ENCODE measurements at places on chromosomes 1 and 21. TPM values are rescaled to one million over a fixed set of nuclear protein-coding genes. Genes with fewer than 3 reads are reported as not detected.

DNA sequence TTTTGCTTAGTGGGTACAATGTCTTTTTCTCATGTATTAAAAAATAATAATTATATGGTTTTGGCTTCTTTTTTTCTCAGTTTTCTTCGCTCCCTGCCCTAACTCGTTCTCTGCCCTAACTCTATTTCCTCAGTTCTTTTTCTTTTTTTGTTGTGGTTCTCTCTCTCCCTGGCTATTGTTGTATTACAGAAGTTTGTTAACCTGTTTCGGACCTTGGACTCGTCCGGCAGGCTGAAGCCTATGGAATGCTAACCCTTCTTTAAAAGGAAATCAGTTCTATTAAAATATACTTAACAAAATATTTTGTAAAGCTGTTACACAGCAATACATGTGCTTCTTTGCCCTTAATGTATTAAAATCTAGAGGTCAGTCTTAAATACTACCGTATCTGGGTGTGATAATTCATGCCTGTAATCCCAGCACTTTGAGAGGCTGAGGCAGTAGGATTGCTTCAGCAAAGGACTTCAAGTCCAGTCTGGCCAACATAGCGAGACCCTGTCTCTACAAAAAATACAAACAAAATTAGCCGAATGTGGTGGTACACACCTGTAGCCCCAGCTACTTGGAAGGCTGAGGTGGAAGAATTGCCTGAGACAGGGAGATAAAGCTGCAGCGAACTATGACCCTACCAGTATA, 64.1 kb downstream of the ANGPTL1 start:
- DNase-seq, result no peak

DNA sequence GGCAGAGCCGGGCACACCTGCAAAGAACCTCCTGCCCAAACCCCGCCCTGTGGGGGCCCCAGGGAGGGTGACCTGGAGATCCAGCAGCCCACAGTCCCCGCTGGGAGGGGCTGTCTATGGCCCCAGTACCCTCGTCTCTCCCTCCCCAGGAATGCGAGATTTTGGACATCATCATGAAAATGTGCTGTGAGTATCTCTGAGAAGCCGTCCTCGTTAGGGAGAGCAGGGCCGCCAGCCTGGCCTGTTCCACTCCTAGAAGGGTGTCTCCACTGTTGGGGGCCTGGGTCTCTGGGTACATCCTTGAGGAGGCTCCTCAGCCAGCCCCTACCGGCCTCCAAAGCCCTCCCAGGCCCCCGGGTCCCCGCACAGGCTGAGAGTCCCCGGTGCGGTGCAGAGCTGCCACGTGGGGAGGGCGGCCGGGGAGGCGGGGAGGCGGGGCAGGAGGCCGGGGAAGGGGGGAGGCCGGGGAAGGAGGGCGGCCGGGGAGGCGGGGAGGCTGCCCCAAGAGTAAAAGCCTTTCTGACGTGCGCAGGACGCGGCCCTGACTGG, 18.7 kb downstream of the COL6A1 start:
- DNase-seq, result no peak

- no peak for DNase-seq
Observed at GRCh38 chr1:210363119-210363518, 34.4 kb downstream of the HHAT start.

GRCh38 chr1:156386134-156386901, 17.3 kb downstream of the RHBG start:
- no peak for DNase-seq

GRCh38 chr1:18537386-18538306, 56.9 kb downstream of the KLHDC7A start:
- DNase-seq, result peak; percentile 37

DNA sequence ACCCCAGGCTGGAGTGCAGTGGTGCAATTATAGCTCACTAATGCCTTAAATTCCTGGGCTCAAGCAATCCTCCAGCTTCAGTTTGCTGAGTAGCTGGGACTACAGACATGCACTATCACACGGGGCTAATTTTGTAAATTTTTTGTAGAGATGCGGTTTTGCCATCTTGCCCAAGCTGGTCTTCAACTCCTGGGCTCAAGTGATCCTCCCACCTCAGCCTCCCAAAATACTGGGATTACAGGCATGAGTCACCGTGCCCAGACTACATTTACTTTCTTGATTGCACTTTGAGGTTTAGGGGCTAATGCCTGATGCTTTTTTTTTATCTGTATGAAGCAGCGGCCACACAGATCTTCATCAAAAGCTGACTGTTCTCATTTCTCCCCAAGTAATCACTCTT, 124.6 kb downstream of the KIF26B start:
- DNase-seq, result no peak

- no peak for DNase-seq
Observed at GRCh38 chr1:109535971-109536491, 3.6 kb upstream of the GPR61 start.

DNA sequence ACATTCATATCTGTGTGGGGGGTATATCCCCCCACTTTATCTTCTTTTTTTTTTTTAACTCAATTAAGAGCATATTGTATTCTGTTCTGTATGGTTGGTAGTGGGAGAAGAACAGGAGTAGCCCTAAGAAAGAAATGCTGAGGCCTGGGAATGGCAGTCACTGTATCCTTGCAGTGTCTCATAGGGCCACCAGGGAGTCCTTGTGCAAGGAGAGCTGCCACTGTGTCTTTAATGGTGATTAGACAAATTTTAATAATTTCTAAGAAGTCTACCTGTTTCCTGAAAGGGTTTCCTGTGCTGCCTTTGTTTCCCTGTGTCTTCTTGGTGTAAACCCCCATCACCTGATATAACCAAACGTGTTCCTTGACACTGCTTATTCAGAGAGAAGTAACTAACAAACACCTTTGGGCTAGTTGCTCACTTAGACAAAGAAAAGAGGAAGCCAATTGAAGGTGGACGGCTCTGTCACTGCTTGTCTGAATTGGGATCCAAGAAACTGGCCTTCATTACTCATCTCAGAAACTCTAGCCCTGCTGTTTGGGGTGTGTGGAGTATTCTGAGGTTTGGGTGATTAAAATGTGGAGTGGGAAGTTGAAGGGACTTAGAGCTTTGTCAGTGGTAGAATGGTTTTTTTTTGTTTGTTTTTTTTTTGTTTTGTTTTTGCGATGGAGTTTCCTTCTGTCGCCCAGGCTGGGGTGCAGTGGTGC, 15.2 kb downstream of the GIPC2 start:
- no peak for DNase-seq

DNA sequence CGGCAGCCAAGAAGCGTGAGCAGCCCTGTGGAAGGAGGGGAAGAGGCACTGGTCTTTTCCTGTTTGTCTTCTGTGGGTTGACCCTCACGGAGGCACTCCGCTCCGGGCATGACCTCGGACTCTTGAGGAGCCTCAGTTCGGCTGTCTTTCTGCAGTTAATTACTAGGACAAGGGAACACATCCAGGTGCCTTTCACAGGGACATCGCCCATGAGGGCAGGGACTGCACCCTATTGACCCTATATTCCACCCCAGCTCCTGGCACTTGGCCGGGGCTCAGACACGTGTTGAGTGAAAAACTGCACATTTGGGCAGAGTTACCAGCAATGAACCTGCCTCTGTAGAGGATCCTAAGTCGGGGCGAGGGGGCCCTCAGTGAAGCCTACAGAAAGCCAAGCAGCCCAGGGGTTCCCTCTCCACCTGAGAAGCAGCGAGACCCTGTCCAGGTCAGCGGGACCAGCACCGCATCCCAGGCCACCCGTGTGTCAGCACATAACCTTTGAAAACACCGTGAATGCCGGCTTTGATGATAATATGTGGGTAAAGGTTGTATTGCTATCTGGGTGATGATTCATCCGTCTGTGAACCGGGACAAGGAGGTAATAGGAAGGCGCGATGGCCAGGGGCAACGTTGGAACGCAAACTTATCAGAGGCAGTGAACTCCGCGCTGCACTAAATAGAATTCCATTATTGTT, 161.4 kb upstream of the ARHGEF16 start:
- no peak for DNase-seq

- DNase-seq, result no peak
Observed at GRCh38 chr1:182795563-182796228, 6.1 kb downstream of the NPL start.

DNA sequence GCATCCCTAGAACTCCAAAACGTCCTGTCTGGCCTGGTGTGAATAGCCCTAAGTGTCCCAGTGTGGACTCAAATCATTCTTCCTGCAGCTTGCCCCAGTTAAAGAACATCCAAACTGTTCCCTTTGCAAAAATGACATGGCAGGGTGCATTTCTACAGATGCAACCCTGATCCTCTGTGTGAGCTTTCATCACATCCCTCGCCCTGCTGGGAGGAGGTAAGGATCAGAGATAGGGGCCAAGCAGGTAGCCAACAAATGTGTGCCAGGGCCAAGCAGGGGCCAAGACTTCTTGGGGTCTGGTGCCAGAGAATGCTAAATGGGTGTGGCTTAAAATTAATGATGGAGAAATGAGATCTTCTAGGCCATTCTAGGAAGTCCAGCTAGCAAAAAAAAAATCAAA, 27.1 kb upstream of the MPZL1 start:
- no peak for DNase-seq

DNA sequence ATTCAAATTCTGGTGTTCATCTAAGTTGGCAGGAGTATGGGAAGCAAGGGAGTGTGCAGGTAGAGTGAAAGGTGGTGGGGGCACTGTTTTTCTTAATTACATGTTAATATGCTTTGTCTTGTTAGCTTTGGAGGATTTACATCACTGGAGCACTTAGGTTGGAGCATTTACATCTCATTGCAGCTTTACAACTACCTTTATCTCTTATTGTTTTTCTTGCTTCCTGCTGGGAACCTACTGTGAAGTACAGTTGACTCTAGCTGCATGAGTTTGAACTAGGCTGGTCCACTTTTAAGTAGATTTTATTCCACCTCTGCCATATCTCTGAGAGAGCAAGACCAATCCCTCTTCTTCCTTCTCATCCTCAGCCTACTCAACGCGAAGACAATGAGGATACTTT, 554.8 kb upstream of the B3GALT2 start:
- DNase-seq, result no peak

GRCh38 chr1:155527677-155528076, 34.9 kb downstream of the ASH1L start:
- DNase-seq, result no peak

DNA sequence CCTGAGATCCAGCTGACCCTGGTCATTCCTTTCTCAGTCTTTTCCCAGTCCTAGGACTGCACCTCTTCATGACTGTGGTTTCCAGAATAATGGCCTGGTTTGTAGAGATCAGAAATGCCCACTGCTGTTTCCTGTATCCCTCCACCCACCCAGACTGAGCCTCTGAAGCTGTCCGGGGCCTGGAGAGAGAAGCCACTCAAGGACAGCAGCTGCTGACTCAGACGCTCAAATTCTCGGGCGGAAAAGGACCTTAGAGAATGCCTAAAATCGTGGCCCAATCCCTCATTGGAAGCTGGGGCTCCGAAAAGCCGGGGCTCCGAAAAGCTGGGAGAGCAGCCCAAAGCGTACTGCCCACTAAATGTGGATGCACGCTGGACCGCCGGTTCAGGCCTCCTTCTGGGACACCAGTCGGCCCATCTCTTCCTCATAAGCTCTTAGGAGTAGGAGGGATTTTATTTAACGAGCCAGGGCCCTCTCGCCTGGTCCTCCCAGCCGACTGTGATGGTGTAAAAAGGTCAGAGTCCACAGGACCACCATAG, 7.8 kb upstream of the GPR61 start:
- DNase-seq, result no peak

DNA sequence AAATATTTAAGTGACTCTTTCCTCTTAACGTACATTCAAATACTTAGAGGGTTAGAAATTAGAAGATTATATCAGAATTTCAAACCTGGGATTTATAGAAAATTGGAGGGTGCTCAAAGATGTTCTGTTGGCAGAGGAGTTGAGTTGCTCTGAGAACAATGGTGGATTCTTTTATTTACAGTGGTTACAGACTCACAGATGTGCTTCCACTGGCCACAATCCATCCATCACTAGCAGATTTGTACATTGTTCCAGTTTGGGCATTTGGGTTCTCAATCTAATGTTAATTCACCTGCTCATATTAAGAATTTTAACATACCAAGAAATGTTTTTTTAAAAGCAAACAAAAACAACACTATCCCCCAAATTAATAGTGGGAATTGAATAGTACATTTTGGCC, 23.5 kb downstream of the DNAJC6 start:
- DNase-seq, result no peak

- no peak for DNase-seq
Observed at GRCh38 chr1:171858696-171859095, 17.4 kb downstream of the DNM3 start.

- DNase-seq, result no peak
Observed at GRCh38 chr1:188154761-188155160, 1326.0 kb downstream of the PLA2G4A start.

DNA sequence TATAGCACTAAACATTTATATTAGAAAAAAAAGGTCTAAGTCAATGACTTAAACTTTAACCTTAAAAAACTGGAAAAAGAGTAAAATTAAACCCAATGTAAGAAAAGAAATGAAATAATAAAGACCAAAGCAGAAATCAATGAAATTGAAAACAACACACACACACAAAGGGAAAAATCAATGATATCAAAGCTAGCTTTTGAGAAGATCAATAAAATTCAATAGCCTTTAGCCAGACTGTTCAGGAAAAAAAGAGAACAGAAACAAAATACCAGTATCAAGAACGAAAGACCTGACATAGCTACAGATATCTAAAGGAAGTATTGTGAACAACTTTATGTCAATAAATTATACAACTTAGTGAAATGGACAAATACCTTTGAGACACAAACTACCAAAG, 7.1 kb downstream of the DHCR24 start:
- no peak for DNase-seq

- no peak for DNase-seq
Observed at GRCh38 chr1:162502077-162502476, 4.5 kb downstream of the UHMK1 start.

- no peak for DNase-seq
Observed at GRCh38 chr1:12114916-12115315, 51.8 kb downstream of the TNFRSF8 start.

- DNase-seq, result no peak
Observed at GRCh38 chr1:52238474-52238873, 96.6 kb downstream of the ZFYVE9 start.

- no peak for DNase-seq
Observed at GRCh38 chr21:37079211-37079824, 6.3 kb downstream of the TTC3 start.

- no peak for DNase-seq
Observed at GRCh38 chr1:21724098-21724497, 54.9 kb upstream of the RAP1GAP start.

DNA sequence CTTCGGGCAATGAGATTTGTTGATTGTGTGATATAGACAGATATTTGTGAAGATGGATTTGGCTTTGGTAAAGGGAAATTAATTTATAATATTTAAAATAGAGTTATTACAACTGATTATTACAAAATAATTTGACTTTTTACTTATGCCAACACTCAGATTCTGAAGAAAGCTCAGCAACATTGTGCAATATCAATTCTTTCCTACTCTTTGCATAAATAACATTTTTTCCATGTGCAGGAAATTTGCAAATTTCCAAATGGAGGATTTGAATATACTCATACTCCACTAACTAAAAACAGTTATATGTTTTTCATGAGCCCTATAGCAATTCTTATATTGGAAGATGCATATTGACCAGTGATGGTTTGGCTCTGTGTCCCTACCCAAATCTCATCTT, 676.4 kb upstream of the ADAMTS5 start:
- no peak for DNase-seq

Gene ZNF496
- 24.2 TPM for total RNA-seq

Gene C1QTNF12
- 2.7 TPM for total RNA-seq

Gene PLPP3
- 123 TPM for total RNA-seq

Gene CELA3B
- not detected for total RNA-seq

Gene ACTRT2
- not detected for total RNA-seq

Gene EFHD2
- total RNA-seq, result 18.7 TPM

Gene C1orf56
- 11.0 TPM for total RNA-seq

Gene ADORA3
- total RNA-seq, result 11.1 TPM

Gene GBP3
- total RNA-seq, result 5.8 TPM

All from spinal cord (tissue), 10 donors.